ENCODE measurements at places on chromosomes 3 and 15. TPM values are rescaled to one million over a fixed set of nuclear protein-coding genes. Genes with fewer than 3 reads are reported as not detected.
A peak's percentile ranks its signal among the peaks of the same experiment; 100 is the strongest.

GRCh38 chr3:110583373-110583935 is 488.2 kb upstream of the NECTIN3 start:
- no peak for DNase-seq

DNA sequence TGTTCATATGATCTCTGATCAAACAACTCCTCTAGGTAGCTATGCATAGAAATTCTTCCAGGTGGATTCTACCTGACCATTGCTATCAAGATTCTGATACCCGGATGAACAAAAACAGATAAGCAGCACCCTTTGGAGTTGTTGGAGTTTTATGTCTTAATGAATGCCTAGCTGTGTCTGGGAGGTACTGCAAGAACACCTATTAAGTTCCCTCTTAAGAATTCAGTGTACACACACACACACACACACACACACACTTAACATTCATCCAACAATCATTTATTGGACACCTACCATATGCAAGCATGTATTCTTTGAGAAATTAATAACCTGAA is 58.1 kb upstream of the FNDC3B start:
- DNase-seq = no peak

GRCh38 chr3:28664123-28664522 is 315.5 kb upstream of the AZI2 start:
- no peak for DNase-seq

GRCh38 chr15:52392008-52392687 is 96.5 kb upstream of the MYO5C start:
- DNase-seq = no peak

DNA sequence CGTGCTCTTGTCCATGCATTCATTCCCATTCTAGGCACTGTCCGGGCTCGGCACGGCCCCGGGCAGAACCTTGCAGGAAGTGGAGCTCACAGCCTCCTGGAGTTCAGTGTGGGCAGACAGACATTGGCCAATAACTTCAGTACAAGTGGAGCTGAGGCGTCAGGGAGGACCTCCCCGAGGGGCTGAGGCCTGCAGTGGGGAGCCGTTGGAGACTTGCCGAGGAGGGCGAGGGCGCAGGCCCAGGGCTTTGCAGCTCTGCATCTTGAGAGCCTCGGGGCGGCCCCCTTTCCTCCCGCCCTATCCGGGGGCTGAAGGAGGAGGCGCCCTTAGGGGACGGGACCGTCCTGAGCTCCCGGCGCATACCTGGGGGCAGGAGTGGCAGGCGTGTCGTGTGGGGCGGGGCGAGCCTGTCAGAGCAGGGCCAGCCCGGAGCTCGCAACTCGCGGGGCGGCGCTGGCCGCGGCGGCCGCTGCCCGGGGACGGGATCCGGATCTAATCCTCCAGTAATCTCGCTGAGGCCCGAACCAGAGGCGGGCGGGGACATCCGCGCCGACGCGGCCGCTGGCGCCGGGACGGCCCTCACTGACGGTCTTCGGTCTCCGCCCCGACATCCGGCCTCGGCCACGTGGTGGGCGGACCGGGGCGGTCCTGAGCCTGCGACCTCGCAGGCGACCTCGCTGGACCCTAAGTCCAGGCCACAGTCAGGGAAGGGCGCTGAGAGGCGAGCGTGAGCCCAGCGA is at the start of gene ACY1:
ACY1 (plus strand) TSS at position 698 of the 740 bp plus-strand sequence. CDS start 530 bp downstream, outside the sequence.
- DNase-seq = peak; percentile 91

GRCh38 chr15:47431501-47431900 is 285.8 kb upstream of the SEMA6D start:
- DNase-seq = peak; percentile 82

DNA sequence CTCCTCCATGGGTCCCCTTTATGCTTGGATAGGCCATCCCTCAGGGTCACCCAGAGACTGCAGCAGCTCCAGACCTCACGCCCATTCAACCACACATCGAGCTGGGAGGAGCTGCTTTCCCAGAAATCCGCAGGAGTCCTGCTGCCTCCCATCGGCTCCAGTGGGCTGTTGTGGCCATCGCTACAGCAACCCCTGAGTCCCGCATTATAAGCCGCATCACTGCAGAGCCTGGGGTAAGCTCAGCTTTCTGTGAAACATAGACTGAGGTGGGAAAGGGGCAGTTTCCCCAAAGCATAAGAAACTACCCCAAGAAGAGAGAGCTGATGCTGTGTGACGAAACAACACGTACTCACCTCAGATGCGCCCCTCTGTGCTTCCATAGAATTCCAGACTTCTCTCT is 35.7 kb downstream of the MRPL46 start:
- no peak for DNase-seq

Gene CNTN3
- total RNA-seq = 0.18 TPM

Gene FAM131A
- 22.1 TPM for total RNA-seq

Gene CCR9
- total RNA-seq = 0.27 TPM
